ELF-1 (cell line): ENCODE measurements at places on chromosomes 6 and 20.

GRCh38 chr6:135514706-135515105, 17.2 kb upstream of the AHI1 start:
- no peak for DNase-seq

DNA sequence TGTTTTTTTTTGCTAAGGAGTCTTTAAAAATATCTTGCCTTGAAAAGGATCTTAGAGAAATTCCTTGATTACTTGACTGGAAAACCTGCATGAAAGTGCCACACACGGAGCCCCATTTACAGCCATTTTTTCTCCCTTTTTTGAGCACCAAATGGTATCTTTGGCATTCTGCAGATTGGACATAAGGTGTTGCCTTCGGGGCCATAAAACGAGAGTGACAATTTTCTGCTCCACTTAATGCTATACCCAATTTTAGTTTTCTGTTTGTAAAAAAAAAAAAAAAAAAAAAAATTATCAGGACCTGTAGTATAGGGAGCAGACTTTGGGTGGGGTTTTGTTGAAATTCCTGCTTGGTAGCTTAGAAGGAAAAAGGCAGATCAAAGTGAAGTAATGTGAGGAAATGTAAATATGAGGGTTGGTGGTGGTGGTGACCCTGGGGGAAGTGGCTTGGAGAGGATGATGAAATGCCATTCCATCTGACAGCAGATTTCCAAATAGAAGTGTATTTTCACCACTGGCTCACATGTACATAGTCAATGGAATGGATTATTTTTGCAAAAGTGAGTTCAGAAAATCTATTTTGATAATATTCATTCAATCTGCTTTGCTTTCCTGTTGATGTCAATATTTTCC, 212.1 kb upstream of the SOX4 start:
- DNase-seq, result no peak

DNA sequence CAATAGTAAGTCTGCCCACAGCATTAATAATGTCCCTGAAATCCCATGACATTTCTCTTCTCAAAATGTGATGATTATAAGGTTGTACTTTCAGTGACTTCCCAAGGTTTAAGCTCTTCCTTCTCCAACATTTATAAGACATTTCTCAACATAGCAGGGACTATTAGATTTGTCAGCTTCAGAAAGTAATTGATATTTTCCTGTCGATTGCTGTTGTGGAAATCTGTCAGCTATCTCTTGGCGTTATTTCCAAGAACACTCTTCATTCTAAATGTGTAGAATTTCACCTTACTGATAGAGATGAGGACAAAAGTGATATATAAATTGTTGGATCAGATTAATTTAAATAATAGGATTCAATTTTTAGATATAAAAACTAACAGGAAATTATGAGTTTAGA, 149.7 kb upstream of the IMPG1 start:
- DNase-seq, result no peak

GRCh38 chr20:53713328-53714056, 119.9 kb upstream of the ZNF217 start:
- peak; percentile 59 for DNase-seq

- DNase-seq, result no peak
Observed at GRCh38 chr6:46505693-46506512, 14.7 kb upstream of the RCAN2 start.

DNA sequence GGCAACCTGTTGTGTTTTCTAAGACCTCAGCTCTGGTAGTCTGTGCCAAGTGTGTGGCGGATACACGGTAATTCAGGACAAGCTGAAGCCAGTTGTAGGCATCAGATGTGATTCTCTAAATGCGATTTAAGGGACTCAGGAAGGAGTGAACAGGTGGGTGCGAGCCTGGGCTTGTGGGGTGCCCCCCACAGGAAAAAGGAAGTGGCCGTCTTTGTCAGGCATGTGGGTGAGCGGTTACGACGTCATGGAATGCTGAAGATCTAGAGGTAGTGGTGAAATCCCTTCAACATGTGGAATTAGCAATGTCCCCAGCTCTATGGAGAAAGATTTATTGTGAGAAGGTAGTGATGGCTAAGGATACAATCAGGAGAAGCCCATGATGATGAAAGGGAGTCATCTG, 95.1 kb upstream of the EXOC2 start:
- DNase-seq, result no peak

- no peak for DNase-seq
Observed at GRCh38 chr6:119273272-119274196, 76.0 kb downstream of the MAN1A1 start.

- DNase-seq, result peak; percentile 82
Observed at GRCh38 chr20:61874421-61875068, 191.1 kb downstream of the TAF4 start.

- no peak for DNase-seq
Observed at GRCh38 chr6:684831-685636, 7.9 kb downstream of the EXOC2 start.

GRCh38 chr6:16651871-16652270, 109.4 kb downstream of the ATXN1 start:
- DNase-seq, result no peak

DNA sequence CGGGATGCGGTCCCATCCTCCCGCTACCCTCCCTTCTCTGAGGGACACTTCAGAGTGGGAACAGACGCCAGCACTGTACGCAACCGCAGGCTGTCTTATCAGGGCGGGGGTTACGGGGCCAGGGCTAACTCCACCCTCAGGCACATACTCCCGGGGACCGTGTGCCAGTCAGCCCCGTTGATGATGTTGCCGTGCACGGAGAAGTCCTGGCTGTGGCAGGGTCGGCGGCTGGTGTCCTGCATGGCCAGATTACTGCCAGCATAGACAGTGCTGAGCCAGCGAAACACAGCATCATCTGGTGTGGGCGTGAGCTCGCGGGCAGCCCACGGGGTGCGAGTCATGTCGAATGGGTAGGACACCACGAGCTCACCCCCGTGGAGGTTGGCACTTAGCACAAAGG, 5.0 kb downstream of the CPXM1 start:
- DNase-seq, result no peak

DNA sequence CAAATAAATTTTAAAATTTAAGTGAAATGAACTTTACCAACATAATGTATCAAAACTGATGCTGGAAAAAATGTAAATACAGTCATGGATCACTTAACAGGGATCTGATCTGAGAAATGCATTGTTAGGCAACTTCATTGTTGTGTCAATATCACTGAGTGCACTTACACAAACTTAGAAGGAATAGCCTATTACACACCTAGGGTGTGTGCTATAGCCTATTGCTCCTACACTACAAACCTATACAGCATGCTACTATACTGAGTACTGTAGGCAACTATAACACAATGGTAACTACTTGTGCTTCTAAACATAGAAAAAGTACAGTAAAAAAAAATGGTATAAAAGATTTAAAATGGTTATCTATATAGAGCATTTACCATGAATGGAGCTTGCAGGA, 104.5 kb downstream of the DCDC2 start:
- DNase-seq, result no peak

DNA sequence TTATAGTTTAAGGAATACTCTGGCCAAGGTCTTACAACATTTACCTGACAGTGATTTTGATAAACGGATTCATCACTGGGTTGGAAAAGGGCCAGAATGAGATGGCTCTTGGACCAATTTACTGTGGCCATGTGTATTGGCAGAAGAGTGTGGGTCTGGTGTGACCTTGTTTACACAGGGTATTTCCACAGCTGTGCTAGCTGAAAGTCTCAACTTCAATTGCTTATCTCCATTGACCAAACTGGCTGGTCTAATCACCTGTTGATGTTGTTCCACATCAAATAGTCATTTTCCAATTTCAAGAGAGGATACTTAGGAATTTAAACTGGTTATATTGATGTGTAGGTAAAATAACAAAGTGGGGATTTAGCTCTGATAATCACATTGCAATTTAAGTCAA, 501.6 kb upstream of the MAP3K7 start:
- DNase-seq, result no peak

DNA sequence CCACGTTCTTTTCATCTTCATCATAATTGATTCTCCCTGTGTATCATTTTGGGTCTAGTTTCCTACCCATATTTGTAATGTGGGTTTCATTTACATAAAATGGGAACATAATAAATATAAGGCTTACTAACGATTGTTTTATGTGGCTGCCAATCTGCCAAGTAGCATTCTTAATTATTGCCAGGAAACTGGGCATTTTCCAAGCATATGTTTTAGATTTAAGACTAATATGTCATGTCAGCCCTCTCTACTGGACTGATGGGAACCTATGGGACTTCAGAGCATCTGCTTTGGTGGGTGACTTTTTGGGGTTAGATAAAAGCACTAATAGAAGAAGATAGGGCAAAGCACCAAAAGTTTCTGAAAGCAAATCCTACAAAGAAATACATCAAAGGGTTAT, 157.5 kb downstream of the TBX18 start:
- DNase-seq, result no peak

- peak; percentile 76 for DNase-seq
Observed at GRCh38 chr6:111503194-111503593, 20.2 kb upstream of the REV3L start.

DNA sequence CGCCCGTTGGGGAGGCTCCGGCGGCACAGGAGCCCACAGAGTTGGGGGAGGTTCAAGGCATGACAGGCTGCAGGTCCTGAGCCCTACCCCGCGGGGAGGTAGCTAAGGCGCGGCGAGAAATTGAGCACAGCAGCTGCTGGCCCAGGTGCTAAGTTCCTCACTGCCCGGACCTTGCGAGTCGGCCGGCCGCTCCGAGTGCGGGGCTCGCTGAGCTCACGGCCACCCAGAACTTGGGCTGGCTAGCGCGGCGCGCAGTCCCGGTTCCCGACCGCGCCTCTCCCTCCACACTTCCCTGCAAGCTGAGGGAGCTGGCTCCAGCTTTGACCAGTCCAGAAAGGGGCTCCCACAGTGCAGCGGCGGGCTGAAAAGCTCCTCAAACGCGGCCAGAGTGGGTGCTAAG, 23.9 kb upstream of the KIF13A start:
- peak; percentile 41 for DNase-seq

DNA sequence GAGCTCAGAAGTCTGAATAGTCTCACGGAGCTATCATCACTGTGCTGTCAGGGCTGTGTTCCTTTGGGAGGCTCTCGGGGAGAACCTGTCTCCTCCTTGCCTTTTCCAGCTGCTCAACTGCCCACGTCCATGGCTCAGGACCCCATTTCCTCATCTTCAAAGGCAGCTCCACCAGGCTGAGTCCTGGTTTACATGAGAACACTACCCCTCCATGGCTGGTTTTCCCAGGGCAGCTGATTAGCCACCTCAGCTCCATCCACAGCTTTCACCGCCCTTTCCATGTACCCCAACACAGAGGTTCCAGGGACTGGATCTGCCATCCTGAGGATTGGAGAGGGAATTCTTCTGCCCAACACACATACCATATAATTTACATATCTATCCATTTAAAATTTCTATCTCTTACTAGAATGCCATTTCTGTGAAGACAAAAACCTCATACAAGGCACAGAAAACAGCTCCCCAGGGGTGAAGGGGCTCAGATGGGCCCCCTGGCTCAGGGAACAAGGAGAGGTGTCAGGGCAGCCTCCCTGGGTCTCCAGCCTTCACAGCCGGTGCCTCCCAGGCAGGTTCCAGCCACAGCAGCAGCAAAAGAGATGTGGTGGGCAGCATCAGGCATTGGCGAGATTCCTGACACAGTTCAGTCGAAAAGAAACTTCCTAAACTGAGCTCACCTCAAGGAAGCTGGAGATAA, 2.2 kb upstream of the RAET1E start:
- DNase-seq, result no peak

- peak; percentile 48 for DNase-seq
Observed at GRCh38 chr20:54132612-54133433, 41.0 kb downstream of the CYP24A1 start.

DNA sequence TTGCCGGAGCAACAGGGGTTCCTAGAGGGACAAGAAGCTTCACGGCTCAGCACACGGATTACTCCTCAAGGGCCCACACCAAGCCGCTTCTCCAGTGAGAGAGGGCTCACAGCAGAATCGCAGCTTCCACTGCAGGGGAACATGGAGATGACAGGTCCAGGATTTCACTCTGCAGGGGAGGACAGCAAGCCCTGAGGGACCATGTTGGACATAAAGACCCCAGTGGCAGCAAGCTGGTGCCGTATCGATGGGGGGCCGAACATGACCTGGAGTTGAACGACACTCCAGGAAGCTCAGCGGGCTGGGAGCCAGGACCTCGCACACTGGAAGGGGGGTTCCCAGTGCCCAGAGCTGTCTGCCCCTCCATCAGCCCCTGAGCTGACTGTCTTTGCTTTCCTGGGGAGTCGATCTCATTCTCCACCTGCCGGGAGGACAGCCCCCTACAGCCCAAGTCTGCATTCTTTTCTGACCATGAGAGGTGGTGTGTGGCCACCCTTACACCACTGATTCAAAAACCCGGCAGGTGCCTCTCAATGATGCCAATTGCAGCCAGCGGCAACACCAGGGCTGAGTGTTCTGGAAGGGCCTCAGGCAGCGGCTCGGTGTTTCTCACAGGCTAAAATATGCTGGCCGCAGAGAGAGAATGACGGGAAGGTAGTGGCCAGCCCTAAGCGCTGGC, 194.5 kb upstream of the CDH4 start:
- no peak for DNase-seq

GRCh38 chr6:134607411-134607810, 289.5 kb upstream of the SGK1 start:
- DNase-seq, result no peak

- DNase-seq, result peak; percentile 85
Observed at GRCh38 chr20:34522969-34523871, 7.0 kb downstream of the DYNLRB1 start.

GRCh38 chr6:146281651-146282362, 252.9 kb downstream of the GRM1 start:
- DNase-seq, result no peak

DNA sequence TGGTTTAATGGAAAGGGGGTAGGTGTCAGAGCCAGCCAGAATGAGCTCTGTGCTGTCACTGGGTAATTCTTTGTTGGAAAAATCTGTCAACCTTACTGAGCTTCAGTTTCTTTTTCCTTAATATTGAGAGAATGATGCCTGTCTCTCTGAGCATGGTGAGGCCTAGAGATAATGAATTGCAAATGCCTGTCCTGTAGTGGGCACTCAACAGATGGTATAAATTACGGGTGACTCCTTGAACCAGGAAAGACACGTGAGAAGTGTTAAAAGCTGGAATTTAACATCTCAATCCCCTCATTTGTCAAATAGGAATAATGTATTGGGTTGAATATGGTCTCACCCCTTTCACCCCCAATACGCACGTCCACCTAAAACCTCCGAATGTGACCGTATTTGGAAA, 74.9 kb downstream of the ADTRP start:
- DNase-seq, result no peak

- no peak for DNase-seq
Observed at GRCh38 chr6:111818539-111819226, 54.6 kb downstream of the FYN start.

- no peak for DNase-seq
Observed at GRCh38 chr6:168428052-168428826, 12.7 kb upstream of the SMOC2 start.

GRCh38 chr6:128570680-128571063, 50.3 kb upstream of the PTPRK start:
- DNase-seq, result peak; percentile 39
